Right atrium auricular region (tissue), 2 donors: ENCODE measurements at places on chromosomes 2 and 18. TPM values are rescaled to one million over a fixed set of nuclear protein-coding genes. Genes with fewer than 3 reads are reported as not detected.

Gene MAP2
- total RNA-seq = 6.7 TPM

Gene RABL2A
- 2.7 TPM for total RNA-seq

Gene TWIST2
- total RNA-seq = 6.2 TPM

Gene GRHL1
- total RNA-seq = 3.2 TPM

Gene RNU2-63P
- not detected for total RNA-seq

DNA sequence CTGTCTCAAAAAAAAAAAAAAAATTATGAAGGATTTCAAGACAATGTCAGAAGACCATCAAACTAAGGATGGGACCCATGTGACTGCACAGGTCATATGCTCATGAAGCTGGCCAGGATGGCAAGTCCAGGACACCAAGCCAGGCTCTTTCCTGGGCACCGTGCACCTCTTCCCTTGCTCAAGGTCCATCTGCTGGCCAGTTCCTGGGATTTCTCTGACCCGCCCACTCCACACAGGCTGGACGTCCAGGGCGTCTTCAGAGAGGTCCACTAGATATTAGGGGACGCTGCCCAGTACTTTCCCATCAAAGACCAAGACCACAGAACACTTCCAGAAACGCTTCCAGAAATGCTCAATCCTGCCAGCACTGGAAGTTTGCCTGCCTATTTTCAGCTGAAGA is 14.3 kb downstream of the TEX44 start:
- DNase-seq = no peak
- peak overlapping the region; percentile 96 for H3K27ac ChIP-seq
- H3K27me3 ChIP-seq = no peaks in the 10 kb centered on the region
- H3K4me3 ChIP-seq = no peak overlapping the region
- H3K36me3 ChIP-seq = no peaks in the 10 kb centered on the region
- H3K4me1 ChIP-seq = peaks cover 36% of the 10 kb centered on the region

DNA sequence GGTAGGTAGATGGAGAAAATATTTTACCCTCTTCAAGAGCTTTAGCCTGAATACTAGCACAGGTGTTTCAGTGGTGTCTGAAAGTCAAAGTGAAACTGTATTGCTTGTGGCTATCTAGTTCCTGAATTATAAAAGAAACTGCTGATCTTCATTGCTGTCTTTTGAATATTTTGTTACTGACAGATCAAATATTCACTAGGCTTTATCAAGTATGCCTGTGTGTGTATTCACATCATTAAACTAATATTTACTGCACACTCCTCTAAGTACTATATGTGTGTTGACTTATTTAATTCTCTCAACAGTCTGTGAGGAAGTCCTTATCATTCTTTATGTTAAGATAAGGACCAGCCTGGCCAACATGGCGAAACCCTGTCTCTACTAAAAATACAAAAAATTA is 139.6 kb downstream of the SOCS6 start:
- no peak overlapping the region for H3K4me3 ChIP-seq
- no peak for DNase-seq
- no peaks in the 10 kb centered on the region for H3K27me3 ChIP-seq
- no peak overlapping the region for H3K27ac ChIP-seq
- no peaks in the 10 kb centered on the region for H3K36me3 ChIP-seq

DNA sequence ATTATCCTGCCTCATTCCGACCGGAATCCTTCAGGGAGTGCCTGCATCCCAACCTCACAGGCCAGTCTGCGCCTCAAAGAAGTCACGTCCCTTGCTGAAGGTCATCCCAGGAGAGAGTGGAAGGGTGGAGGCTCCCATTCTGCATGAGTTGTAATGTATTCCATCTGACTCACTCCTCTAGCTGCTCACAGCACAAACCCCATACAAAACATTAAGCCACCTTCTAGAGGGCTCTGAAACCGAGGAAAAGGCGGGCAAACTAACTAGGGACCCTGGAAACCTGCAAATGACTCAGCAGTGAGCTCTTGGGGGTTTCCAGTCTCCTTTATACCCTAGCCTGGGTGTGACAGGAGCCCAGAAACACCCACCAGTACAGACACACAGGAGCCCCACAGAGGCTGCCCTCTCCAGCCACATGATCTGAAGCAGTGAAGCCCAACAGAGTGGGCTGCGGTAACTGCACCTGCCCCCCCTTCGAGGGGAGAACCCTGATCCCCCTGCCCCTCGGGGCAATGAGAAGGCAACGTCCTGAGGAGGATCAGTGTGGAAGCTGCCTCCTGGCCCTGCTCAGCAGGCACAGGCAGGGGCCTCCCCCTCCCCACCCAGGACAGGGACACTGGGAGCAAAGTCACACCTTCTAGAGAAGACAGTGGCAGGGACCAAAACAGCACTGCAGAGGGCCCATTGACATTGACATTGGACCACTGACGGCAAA is 69.3 kb upstream of the SNTG2 start:
- DNase-seq = peak; percentile 11
- H3K4me1 ChIP-seq = no peaks in the 10 kb centered on the region
- H3K4me3 ChIP-seq = no peak overlapping the region
- no peaks in the 10 kb centered on the region for H3K27me3 ChIP-seq
- H3K36me3 ChIP-seq = no peaks in the 10 kb centered on the region

DNA sequence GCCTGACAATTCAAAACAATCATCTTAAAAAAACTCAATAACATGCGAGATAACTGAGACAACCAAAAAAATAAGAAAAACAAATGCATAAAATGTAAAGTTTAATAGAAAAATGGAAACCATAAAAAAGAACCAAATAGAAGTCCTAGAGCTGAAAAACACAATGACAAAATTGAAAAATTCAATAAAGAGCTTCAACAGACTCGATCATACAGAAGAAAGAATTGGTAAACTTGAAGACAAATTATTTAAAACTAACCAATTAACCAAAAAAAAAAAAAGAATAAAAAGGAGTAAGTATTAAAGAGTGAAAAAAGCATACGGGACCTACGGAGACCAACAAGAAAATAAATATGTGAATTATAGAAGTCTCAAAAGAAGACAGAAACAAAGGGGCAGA is 37.7 kb downstream of the GPC1 start:
- no peak overlapping the region for H3K27ac ChIP-seq
- no peak overlapping the region for H3K4me3 ChIP-seq

DNA sequence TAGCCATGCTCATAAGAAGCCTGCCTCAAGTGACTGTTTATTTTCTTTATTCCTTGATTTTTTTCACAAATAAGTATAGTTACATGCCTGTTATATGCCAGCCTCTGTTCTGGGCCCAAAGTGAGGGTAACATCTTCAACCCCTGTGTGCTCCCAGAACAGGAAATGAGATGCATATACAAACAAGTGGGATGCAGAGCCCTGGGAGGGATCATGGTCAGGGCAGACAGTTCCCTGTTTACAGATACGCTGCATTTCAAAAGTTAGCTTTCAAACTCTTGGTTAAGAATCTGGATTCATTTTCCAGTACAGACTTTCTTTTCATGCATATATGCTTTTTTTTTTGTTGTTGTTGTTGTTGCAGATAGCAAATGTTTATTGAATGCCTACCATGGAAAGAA is 24.4 kb downstream of the GPR39 start:
- DNase-seq = no peak
- no peak overlapping the region for H3K4me3 ChIP-seq
- H3K36me3 ChIP-seq = no peaks in the 10 kb centered on the region
- H3K4me1 ChIP-seq = no peaks in the 10 kb centered on the region
